ENCODE measurements at places on chromosomes 7 and 10.

- DNase-seq, result no peak
Measured at GRCh38 chr7:12052211-12052610, 158.9 kb upstream of the TMEM106B start.

GRCh38 chr7:1993031-1993695 lies 239.6 kb downstream of the MAD1L1 start:
- no peak for DNase-seq

DNA sequence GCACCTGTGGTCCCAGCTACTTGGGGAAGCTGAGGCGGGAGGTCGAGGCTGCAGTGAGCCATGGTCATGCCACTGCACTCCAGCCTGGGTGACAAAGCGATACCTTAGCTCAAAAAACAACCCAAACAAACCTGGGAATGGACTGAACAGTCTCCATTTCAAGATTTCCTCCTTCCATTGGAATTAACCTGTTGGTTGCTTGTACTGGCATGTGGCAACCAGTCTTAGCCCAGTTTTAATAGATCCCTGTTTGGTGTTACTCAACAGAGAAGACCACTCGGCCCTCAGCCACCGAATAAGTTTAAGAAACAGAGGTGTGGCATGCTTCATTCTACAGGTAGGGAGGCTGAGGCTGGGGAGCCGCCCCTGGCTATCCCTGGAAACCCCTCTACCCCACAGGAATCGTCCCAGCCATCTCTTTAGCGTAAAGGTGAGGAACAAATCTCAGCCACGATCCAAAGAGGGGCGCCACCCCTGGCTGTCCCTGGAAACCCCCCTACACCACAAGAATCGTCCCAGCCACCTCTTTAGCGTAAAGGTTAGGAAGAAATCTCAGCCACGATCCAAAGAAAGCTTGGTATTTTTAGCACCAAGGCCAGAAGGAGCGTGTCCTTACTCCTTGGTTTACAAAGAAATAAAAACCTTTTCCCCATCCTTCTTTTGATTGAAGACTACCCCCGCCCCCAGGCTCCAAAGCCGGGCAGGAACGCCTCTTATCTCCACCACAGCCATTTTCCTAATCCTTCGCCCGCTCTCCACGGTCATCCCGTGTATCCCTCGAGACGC lies 861 bp upstream of the TSPAN14 start:
- no peak for DNase-seq

DNA sequence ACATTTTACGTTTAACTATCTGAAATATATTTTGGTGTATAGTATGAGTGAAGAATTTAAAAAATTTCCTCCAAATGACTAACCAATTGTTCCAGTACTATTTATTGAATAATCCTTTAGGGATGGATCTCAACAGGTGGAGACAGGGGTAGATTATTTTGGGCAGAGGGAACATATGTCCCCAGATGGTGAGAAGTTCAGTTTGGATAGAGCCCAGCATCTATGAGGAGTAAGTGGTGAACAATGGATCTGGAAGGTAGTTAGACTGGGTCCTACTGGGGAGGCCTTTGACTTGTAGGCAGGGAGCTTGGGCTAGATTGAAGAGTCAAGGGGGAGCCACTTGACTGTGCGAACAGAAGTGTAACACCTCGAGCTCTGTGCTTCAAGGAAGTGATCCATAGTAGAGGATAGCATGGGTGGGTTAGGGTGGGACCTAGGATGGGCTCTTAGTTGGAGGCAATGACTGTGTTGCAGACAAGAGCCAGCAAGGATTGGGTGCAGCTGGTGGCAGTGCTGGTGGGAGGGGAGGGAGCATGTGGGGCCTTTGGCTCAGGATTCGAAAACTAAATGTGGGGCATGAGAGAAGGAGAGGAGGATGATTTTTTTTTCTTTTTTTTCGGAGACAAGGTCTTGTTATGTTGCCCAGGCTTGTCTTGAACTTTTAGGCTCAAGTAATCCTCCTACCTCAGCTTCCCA lies 3.9 kb upstream of the PURB start:
- no peak for DNase-seq

DNA sequence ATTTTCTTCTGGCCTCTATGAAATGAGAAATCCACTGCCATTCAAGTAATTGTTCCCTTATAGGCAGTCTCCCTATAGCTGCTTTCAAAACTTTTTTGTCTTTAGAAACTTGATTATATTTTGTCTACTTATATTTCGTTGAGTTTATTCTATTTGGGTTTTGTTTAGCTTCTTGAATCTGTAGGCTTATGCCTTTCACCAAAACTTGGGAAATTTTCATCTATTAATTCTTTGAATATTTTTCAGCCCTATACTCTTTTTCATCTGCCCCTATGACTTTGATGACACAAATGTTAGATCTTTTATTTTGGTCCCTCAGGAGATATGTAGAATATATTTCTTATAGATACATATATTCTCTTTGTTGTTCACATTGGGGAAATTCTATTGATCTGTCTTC lies 48.3 kb upstream of the HHEX start:
- no peak for DNase-seq

DNA sequence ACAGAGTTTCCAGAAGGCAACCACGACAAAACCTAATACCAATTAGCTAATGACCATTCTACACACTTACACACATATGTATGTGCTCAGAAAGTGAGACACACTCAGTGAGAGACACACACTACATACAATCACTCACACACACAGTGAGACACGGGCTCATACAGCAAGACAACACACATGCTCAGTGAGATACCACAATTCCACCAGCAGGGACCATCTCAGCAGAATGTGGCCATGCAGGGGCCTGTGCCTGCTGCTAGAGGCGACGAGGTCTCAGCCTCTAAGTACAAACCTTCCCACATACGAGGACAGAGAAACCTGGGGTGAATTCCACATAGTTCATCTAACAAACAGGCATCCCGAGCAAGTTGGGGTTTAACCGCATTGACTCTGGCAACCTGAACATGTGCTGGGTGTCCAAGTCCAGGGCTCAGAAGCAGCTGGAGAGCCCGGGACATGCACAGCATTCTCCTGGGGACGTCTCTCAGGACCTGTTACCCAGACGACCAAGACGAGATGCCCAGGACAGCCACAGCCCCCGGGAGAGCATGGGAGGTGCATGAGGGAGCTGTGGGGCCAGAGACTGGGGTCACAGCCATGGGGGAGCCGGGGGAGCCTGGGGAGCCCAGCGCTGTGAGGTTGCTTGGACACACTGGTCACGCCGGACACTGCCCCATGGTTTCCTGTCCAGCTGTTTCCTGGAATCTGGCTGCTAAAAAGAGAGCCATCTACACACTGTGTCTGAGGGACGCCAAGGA lies 523.6 kb downstream of the PTPRN2 start:
- DNase-seq, result no peak

DNA sequence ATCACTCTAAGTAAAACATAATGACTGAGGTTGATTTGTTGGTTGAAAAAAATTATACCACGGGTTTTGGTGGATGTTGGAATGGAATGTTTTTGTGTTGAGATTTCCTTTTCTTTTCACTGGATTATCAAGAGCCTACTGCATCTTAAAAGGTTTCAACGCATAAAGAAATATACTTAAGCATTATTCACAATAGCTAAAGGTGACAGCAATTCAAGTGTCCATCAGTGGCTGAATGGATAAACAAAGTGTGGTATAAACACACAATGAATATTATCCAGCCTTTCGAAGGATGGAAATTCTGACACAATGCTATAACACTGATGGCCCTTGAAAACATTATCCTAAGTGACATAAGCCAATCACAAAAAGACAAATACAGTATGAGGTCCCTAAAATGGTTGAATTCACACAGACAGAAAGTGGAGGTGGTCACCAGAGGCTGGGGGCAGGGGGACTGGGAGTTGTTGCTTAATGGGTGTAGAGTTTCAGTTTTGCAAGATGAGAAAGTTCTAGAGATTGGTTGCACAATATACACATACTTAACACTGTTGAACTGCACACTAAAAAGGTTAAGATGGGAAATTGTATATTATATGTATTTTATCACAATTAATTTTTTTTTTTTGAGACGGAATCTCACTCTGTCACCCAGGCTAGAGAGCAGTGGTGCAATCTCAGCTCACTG lies 122.3 kb downstream of the NRP1 start:
- peak; percentile 39 for DNase-seq

- peak; percentile 13 for DNase-seq
Measured at GRCh38 chr7:36827726-36828703, 103.7 kb upstream of the AOAH start.

- no peak for DNase-seq
Measured at GRCh38 chr10:11388996-11389395, 222.5 kb downstream of the USP6NL start.

- no peak for DNase-seq
Measured at GRCh38 chr7:51027106-51027934, 244.6 kb upstream of the GRB10 start.

DNA sequence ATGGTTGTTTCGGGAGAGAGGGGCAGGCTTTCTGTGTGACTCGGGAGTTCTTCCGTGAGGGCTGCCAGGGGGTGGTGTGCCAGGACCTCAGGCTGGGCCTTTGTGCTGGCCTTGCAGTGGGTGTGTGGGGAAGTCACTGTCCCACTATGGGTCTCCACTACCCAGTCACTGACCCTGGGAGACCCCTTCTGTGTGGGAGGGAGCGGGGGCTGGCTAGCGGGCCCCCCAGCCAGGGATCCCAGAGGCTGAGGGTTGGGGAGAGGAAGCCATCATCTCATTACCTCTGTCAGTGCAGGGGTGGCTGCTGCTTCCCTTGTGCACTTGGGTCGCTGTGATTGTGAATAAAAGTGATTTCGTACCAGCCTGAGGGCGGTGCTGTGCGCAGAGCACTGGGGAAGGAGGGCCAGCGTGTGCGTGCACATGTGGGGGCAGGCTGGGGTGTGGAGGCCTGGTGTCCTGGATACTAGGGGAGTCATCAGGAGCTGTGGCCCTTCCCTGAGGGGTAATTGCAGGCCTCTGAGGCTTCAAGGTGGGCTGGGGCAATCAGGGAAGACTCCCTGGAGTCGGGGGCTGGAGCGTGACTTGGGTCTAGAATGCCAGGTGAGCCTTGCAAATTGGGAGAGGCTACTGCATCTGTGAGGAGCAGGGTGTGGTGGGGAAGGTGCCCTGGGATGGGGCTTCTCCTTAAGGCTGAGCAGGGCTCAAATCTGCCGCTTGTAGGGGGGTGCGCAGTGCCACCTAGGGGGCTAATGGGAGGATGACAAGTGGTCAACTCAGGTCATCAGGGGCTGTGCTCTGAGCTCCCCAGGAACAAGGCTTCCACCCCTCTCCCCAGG lies 98.9 kb downstream of the NEURL1 start:
- DNase-seq, result peak; percentile 12

GRCh38 chr7:158329686-158330085 lies 257.9 kb downstream of the PTPRN2 start:
- DNase-seq, result no peak

DNA sequence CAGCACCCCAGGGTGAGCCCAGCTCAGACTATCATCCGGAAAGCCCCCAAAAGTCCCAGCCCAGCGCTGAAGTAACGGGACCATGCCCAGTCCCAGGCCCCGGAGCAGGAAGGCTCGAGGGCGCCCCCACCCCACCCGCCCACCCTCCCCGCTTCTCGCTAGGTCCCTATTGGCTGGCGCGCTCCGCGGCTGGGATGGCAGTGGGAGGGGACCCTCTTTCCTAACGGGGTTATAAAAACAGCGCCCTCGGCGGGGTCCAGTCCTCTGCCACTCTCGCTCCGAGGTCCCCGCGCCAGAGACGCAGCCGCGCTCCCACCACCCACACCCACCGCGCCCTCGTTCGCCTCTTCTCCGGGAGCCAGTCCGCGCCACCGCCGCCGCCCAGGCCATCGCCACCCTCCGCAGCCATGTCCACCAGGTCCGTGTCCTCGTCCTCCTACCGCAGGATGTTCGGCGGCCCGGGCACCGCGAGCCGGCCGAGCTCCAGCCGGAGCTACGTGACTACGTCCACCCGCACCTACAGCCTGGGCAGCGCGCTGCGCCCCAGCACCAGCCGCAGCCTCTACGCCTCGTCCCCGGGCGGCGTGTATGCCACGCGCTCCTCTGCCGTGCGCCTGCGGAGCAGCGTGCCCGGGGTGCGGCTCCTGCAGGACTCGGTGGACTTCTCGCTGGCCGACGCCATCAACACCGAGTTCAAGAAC lies 1.1 kb downstream of the VIM start:
- DNase-seq, result peak; percentile 50

DNA sequence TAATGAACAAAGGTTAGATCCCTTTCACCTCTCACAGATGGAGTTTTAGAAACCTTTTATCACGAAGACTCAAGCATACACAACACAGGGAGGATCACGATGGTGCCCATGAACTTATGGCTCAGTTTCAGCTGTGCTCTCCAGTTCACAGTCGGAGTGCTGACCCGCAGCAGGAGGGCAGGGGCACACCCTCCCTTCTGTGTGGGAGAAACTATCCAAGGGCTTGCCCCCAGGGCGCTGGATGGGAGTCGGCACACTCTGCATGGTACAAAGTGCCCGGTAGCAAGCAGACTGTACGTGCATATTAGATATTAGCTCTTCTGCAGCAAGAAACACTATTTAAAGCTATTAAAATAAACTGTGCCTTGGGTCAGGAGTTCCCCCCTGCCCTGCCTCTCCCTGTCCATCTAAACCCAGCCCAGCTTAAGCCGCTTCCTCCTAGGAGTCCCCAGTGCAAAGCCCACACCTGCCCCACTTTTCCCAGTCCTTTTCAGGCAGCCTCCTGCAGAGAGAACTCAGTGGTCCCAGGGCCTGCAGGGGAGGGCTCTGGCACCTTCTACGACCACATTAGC lies 76.5 kb downstream of the CHST15 start:
- no peak for DNase-seq

DNA sequence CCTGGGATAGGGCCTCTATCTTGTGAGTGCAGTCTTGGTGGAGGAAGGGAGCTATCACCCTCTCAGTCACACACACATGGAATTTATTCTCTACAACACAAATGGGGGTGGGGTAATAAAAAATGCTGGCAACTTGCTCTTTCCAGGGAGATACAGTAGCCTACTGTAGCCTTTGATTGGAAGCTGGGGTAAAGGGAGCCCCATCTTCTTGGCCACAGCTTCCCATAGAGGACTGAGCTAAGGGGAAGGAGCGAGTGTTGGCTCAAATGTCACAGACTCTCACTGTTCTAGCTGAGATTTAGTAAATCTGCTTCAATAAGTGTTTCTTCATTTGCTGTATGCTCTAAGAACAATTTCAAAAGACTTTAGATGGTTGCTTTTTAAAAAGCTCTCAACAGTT lies 222.2 kb upstream of the CXCL12 start:
- no peak for DNase-seq

DNA sequence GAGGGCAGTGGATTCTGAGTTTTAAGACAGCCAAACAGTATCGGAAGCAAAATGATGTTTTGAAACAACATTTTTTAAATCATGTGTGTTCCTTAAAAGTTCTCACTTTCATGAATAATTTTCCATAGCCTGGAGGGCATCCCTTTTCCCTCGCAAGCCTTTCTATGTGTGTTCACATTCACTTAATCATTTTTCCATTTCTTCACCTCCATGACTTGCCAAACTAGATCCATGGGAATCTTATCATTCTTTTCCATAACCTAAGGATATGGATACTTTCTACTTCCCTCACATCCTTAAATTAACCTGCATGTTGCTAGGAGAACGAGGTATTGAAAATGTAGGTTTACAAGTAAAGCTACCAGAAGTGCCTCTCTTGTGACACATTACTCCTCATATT lies 94.2 kb upstream of the NPVF start:
- DNase-seq, result no peak

GRCh38 chr7:141339603-141340002 lies 211.6 kb upstream of the AGK start:
- DNase-seq, result no peak

GRCh38 chr7:139618482-139619366 lies 95.2 kb downstream of the CLEC2L start:
- peak; percentile 24 for DNase-seq

All from MV-4-11 (cell line).